ENCODE measurements at places on chromosomes 11 and 22. TPM values are rescaled to one million over a fixed set of nuclear protein-coding genes. Genes with fewer than 3 reads are reported as not detected.

- DNase-seq, result no peak
Observed at GRCh38 chr11:86246293-86246675, 1.7 kb downstream of the EED start.

DNA sequence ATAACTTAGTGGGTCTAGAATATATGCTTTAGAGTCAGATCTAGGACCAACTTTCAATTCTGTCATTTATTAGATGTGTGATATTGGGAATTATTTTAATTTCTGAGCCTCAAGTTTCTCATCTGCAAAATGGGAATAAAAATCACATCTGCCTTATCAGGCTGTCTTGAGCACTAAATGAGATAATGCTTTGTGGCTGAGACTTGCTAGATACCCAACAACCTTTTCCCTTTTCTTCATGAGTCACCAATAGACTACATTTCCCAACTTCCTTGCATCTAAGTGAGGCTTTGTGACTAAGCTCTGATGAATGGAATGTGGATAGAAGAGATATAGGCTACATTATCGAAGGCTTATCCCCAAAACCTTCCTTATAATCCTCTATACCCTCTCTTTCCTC, 220.7 kb upstream of the SESN3 start:
- DNase-seq, result no peak

DNA sequence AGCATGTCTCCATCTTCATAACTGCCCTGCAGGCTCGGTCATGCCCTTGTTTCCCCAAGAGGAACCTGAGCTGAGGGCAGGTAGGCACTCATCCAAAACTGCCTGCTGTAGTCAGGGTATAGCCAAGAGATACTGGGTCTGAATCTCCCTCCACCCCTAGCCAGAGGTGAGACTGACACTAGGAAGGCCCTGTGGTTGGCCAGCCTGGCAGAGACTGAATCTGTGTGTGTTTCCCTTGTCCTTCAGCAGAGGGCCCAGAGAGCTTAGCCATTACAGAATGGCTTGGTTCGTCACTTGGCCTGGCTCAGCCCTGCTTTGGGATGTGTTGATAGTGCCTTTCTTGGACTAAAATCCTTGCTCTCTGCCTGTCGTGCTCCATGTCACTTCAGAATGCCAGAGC, 79.3 kb upstream of the SUSD2 start:
- no peak for DNase-seq

DNA sequence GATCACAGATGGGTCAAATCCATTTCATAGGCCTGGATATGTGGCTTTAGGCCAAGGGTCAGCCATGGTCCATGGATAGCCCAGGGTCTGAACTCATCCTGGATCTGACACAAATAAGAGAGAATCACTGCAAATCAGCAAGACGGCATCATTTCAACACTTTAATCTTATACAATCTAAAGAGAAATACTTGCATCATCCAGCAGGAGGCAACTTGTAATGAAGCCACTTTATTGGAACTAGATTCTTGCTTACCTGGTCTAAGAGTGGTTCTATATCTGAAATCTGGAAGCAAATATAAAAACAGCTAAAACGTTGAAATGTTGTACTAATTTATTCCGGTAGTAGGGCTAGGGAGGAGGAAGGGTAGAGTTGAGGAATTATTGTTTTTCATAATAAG, 870.1 kb downstream of the JRKL start:
- DNase-seq, result no peak

OTOG gene
- 0.42 TPM for polyA plus RNA-seq

PRR33 gene
- 0.29 TPM for polyA plus RNA-seq
